K562 (cell line): ENCODE measurements at places on chromosomes 6 and 20.

GRCh38 chr6:105839266-105839665 lies 246.9 kb upstream of the PRDM1 start:
- DNase-seq = no peak

- DNase-seq = no peak
Measured at GRCh38 chr6:169227116-169227515, 26.5 kb downstream of the THBS2 start.

- DNase-seq = no peak
Measured at GRCh38 chr20:51412333-51412871, 130.1 kb downstream of the NFATC2 start.

GRCh38 chr6:113182370-113183141 lies 674.6 kb upstream of the MARCKS start:
- DNase-seq = no peak

- DNase-seq = no peak
Measured at GRCh38 chr20:62453186-62453808, 22.5 kb downstream of the GATA5 start.

DNA sequence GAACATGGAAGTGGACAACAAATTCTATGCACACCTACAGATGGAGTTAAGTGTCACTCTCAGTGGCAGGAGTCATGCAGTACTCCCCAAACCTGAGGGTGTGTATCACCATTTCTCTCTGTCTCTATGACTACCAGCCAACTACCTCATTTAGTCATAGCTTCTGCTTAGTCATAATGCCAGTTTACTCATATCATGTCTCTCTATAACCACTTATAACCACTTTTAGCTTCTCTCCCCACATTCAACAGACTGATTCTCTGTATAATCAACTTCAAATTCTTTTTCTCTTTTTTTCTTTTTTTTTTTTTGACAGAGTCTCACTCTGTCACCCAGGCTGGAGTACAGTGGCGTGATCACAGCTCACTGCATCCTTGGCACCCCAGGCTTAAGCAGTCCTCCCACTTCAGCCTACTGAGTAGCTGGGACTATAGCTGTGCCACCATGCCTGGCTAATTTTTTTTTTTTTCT lies 13.8 kb upstream of the GTF3C6 start:
- DNase-seq = peak; percentile 47

- no peak for DNase-seq
Measured at GRCh38 chr6:6390849-6391602, 70.6 kb upstream of the F13A1 start.

DNA sequence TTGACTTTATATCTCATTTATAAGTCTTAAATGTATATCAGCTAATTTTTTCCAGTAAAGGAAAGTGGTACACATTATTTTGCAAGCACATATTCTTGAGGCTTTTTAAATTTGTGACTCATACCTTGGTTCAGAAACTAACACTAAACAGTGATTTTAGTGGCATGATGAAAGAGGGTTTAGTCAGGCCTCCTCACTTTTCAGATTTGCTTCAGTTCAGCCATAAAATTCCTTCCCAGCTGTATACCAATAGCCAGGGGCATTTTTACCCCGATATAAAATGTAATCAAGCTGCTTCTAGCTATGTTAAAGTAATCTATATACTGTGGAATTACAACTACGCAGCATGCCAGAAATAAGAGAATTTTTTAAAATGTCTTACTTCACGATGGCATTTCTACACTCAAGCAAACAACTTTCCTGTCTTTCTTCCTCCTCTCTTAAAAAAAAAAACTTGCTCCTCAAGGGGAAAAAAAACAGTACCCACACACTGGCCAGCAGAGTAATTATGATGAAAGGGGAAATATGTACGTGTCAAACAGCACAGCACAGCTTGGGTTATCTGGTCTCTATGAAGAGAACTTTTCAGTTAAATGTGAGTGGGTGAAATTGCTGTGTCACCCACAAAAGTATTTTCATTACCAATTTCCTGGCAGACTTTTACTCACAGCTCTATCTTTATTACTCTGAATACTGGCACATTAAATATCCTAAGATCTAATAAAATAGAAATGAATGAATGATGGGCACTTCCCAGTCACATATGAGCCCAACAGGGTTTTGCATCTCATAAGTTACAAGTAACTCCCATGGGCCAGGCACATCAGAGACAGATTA lies 244.8 kb upstream of the TENT5A start:
- DNase-seq = peak; percentile 3
